ENCODE measurements at places on chromosomes 1 and 21.

DNA sequence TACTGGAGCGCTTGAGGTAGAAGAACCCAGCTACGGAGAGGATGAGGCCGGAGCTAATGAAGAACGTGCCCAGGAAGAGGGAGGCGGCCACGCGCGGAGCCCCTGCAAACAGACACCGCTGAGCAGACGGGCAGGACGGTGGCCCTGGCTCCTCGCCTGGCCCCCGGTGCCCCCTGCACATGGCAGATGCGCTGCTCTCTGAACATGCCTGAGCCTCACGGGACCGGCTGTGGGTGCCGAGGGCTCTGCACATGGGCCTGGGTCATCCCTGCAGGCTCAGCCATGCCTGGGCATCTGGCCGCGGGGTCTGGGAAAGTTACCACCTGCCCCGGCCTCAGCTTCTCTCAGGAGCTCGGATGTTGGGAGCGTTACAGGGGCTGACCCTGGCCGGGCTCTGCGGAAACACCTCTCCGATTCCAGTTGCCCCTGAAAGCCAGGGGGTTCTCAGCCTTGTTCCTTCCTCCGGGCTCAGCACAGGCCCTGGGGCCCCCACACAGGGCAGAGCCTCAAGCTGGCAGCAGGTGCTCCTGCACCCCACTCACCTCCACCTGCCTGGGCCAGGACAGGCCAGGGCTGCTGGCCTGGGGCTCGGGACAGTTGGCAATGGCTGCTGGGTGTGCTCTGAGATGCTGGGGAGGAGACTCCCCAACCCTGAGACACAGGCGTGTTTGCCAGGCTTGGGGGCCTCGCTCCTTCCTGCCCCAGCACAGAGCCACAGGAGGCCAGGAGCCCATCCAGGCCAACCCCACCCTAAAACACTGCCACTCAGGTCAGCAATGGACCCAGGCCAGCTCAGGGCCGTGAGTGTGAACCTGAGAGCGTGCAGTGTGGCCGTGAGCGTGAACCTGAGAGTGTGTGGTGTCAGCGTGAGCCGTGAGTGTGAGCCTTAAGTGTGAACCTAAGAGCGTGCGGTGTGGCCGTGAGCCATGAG, 12.1 kb upstream of the RNF223 start:
- no peak for DNase-seq

DNA sequence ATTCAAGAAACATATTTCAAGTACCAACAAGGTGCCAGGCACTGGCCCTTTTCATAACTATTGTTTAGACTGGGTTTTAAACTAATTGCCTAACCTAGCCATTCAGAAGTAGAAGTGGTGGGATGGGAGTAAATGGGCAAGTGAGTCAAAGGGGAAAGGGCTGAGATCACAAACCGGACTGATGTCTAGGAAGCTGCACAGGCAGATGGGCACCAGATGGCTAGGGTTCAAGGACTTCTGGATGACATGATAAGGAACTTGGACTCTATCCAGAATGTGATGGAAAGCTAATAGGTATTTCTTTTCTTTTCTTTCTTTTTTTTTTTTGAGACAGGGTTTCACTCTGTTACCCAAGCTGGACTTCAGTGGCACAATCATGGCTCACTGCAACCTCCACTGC, 46.6 kb downstream of the LYST start:
- no peak for DNase-seq

DNA sequence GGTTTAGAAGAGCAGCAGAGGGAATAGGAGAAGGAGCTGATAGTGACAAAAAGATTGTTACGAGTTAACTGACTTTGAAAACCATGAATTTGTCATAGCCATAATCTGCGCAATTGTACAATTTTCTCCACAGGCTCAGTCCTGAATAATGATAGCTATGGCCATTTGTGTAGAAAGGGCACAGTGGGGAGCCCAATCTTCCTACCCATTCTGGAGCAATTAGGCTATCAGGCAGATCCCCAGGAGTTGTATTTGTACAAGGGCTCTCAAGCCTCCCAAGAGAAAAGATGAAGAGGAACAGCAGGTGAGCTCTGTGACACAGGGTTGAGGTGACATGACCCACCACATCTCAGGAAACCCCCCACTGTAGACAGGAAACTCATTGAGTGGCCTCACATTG, 42.1 kb upstream of the SAMD13 start:
- no peak for DNase-seq

- no peak for DNase-seq
Measured at GRCh38 chr1:44640200-44640853, 34.0 kb downstream of the TMEM53 start.

DNA sequence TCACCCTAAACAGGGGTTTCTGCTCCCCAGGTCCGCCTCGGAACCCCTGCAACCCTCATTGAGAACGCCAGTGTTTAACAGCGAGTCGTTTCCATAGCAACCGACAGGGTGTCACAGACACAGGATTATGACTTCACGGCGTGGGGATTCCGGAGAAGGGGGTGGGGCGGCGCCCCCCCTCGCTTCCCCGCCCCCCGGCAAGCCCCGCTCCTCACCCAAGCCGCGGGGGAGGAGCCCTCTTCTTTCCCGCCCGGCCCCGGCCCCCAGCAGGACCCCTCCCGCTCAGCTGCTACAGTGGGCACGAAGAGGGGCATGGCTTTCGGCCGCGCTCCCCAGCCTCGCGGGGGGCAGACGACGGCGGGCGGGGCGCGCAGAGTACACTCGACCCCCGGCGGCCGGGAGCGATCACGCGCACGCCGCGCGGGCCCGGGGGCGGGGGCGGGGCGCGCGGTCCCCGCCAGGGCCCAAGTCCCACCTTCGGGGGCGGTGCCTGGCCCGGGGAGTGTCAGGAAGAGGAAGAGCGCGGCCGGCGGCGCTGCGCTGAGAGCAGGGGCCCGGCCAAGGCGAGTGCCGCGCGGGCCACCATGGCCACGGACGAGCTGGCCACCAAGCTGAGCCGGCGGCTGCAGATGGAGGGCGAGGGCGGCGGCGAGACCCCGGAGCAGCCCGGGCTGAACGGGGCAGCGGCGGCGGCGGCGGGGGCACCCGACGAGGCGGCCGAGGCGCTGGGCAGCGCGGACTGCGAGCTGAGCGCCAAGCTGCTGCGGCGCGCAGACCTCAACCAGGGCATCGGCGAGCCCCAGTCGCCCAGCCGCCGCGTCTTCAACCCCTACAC, at the start of gene EFHD2:
Gene EFHD2, plus strand, starts transcription at position 501 of the 835 bp plus-strand sequence. Its CDS starts 84 bp downstream, at position 585.
- no peak for DNase-seq

GRCh38 chr1:116559304-116559761, 11.5 kb downstream of the CD58 start:
- DNase-seq: no peak

- DNase-seq: no peak
Measured at GRCh38 chr1:35564884-35565741, 7.5 kb downstream of the NCDN start.

- DNase-seq: no peak
Measured at GRCh38 chr1:244344001-244344400, 107.7 kb downstream of the ADSS2 start.

GRCh38 chr1:223524930-223525451, 131.8 kb downstream of the CCDC185 start:
- DNase-seq: no peak

- no peak for DNase-seq
Measured at GRCh38 chr1:27361553-27361952, 5.2 kb downstream of the MAP3K6 start.

- no peak for DNase-seq
Measured at GRCh38 chr1:180946541-180947498, 34.1 kb downstream of the KIAA1614 start.

DNA sequence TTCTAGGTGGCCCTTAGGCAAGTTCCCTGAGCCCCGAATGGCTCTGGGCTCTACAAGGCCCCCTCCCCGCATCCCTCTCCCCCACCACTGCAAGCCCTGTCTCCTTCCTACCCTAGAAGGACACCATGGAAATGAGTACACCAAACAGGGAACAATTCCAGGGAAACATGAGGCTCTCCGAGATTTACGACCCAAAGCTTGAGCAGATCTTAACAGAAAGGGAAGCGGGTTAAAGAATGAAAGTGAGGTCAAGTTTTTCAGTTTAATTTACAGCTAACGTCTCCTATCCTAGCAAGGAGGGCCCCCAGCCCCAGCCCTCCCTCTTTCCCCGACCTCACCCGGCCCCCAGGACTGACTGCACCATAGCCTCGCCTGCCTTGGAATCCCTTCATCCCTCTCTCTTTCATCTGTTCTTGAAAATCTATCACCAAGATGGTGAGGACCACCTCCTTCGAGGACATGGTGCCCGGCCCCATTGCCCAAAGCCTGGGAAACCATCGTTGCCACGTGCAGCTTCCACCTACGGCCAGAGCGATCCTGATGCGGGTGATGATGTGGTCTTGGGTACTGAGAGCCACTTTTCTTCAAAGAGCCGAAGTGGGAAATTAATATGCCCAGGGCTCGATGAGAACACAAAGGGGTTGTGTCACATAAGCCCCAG, 30.5 kb downstream of the SIM2 start:
- no peak for DNase-seq

DNA sequence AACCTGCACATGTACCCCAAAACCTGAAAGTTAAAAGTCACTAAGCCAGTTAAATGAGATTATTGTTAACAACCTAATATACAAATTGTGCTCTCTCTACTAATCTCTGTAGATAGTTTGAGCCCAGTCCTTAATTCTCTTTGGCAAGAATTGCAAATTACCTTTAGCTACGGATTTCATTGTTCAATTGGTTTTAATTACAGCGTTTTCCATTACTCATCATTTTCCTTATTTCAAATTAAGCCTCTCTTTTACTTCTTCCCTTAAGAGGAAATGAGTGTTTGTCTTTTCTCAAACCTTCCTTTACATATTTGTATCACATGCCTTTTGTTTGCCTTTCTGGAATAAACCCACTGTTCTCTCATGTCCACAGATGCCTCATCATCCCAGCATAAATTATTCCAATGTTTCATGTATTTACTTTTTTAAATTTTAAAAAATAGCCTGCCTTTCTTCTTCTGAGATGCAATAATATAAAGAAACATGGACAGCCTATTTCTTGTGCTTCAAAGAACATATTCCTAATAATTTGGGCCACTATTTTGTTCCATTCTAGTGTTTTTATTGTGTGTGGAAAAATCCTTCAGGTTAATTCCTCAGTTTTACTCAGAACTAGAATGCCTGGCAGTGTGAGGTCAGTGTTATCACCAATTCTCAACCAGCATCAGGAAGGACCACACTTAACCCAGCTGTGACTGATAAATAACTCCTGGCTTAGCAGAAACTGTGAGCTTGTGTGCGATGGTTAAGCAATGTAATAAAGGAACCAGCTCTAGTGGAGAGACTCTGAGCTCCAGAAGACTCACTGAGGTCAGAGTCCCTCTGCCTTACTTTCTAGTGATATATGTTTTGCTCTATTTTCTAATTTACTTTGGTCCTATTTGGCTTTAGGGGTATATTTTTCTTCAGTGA, 600.5 kb downstream of the LTN1 start:
- no peak for DNase-seq

GRCh38 chr1:2466958-2467554, 9.0 kb upstream of the PLCH2 start:
- no peak for DNase-seq

DNA sequence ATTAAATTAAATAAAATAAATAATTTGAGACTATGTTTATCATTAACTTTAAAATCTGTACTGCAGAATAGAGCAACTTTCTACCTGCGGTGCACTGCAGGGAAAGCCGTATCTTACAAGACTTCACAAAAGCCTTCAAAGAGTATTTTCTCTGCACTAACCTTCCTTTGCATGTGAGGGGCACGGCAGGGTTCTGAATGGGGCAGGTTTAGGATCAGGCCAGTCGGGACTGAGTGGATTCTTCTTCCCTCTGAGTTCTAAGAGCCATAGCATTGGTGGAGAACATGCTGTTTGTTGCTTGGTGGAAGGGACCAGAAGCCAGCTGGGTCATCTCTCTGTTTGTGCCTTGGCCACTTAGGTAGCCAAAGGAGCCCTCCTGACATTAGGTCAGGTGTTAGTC, 55.2 kb upstream of the LGALS8 start:
- no peak for DNase-seq

DNA sequence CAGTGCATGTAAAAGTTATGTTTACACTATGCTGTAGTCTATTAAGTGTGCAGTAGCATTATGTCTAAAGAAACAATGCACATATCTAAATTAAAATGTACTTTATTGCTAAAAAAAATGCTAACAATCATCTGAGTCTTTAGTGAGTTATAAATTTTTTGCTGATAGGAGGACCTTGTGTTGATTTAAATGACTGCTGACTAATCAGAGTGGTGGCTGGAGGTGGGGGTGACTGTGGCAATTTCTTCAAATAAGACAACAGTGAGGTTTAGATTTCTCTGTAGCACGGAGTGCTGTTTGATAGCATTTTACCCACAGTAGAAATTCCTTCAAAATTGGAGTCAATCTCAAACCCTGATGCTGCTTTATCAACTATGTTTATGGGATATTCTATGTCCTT, 37.0 kb downstream of the HS2ST1 start:
- DNase-seq: no peak

DNA sequence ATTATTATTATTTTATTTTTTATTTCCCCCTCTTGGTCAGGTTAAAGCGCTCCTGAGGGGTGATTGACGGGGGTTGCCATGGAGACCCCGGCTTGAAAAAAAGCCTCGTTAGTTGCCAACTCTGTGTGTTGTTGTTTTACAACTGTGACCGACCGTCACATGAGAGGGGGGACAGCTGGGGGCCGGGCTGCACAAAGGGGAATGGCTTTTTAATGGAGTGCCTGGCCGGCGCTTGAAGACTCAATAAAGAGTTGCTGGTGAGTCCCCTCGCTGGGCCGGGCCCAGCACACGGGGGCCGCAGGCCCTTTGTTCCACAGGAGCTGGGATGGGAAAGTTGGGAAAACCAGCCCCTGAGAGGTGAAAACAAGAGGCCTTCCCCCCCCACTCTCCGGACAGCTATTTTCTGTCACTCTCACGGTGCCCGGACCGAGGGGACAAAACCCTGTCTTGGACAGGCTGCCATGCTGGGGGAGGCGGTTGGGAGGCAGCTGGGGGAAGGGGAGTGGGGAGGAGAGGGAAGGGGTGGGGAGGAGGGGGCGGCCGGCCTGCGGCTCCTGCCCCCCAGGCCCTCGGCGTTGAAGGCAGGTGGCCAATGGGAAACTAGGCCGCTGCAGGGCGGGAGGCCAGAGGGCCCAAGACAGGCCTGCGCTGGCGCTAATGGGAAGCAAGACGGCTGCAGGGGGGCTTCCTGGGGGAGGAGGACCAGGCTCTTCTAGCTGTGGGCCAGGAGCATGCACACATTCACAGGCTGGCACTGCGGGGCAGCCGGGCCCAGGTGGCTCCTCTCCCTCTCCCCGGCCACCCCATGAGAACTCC, 67.6 kb downstream of the CASZ1 start:
- no peak for DNase-seq

DNA sequence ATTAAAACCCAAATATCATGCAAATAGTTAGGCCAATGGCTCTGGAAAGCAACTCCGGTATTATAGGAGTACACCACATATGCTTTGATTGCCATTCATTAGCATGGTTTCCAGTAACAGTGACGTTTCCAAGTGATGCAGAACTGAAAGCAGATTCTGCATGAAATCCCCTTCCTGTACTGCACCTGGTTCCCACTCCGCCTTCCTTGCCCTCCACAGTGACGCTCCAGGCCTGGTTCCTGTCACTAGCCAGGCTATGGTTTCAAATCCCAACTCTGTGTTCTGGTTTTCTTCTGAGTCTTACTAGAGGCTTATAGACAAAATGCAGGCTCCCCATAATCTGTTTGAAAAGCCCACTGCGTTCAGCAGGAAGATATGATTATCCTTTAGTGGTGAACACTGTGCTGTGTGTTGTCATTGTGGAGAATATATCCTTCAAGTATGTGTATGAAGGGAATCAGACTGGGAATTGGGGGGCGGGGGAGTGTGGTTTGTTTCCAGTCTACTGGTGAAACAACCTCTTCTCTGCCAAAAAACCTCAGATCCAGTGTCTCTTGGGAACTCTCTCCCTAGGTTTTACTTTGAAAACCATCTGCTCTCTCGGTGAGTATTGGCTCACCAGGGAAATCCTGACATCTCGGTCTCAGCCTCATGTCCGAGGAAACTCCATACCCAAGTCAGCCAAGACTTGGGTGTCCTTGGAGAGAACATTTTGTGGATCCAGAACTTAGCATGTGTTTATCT, 78.7 kb downstream of the TYW3 start:
- no peak for DNase-seq

Measured in cerebellar nuclear complex (tissue), 1 donor.